Lung microvascular endothelial cell (primary cell): ENCODE measurements at places on chromosomes 1 and 21. TPM values are rescaled to one million over a fixed set of nuclear protein-coding genes. Genes with fewer than 3 reads are reported as not detected.
A peak's percentile ranks its signal among the peaks of the same experiment; 100 is the strongest.

DNA sequence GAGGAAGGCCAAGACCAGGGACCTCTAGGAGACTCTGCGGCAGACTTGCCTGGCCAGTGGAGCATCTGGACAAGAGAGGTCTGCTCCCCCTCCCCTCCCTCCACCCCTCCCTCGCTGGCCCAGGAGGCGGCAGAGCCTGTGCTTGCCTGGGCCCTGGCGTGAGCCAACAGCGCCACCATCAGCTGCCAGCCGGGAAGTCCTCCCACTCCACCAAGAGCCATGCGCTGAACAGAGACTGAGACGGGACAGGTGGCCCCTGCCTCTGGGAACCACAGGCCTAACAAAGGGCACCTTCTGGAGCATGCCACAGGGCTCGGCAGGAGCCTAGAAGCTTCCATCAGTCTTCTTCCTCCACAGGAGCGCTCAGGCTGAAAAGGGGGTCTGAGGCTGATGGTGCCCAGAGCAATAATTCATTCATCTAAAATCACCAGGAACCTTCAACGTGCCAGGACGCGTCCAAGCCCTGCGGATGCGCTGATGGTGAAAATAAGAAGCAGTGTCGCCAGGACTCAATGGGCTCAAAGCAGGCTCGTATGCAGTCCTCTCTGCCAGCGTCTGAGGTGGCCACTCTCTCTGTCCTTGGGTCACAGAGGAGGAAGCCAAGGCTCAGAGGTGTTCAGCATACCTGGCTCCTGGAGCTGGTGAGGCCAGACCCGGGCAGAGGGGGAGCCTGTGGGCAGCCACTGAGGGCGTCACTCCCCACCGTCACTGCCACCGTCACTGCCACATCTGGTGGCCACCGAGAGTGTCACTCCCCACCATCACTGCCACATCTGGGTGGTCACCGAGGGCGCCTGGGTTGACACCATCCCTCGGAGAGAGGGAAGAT, 161.2 kb downstream of the NPHP4 start:
- no peak for DNase-seq

DNA sequence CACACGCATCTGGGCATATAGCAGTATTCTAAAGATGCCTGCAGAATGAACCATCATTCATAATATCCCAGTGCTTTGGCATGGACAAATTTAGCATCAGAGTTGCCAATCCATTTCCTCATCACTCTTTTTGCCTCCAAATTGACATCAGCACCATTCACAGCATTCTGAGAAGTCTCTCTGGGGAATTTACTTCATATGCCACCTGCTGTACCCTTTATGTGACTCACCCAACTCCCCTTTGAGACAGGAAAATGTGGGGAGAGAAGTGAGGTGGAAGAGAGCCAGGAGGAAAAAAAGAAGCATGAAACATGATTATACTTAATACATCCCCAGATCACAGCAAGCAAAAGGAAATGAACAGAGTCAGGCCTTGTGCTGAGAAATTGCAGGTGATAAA, 37.4 kb downstream of the RAB3B start:
- no peak for DNase-seq

DNA sequence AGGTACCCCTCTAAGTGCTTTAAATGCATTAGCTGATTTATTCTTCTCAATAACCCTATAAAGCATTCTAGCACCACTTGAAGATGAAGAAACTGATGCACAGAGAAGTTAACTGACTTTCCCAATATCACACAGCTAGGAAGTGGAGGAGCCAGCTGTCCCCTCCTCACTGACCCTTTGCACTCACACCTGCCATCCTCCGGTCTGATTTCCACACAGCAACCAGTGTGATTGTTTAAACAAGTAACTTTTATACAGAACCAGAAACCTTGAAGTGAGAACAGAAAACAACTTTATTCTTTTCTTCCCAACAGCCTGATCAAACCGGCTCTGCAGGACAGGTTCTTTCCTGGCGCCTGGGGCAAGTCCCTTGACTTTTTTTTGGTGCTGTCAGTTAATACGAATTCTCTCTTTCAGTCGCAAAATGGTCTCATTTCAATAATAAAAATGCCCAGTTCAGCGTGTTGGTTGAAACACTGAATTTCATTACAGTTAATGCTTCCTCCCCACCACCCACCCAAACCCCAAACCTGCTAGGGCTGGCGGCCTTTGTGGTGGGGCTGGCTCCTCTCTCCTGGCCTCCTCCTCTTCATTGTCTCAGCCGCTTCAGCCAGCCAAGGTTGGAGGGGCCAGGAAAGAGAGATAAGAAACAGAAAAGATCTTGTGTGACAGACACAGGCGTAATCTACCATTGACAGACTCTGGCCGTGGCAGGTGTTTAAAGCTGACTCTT, 26.4 kb upstream of the EEIG2 start:
- no peak for DNase-seq

DNA sequence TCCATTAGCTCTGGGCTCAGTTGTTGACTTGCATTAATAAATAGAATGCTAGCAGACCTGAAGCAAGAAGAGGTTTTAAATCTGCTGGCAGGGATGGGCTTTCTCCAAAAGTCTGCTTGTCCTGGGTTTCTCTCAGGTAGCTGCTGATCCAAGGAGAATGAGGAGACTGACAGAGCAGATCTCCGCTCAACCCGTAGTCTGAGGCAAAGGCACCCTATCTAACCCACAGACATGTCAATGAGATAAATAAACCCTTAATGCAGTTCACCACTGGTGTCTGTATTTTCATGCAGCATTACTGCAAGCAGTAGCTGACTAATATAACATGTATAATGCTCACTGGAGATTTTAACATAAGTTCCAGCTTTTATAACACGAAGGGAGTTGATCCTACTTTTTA, 44.1 kb upstream of the RGS21 start:
- no peak for DNase-seq

DNA sequence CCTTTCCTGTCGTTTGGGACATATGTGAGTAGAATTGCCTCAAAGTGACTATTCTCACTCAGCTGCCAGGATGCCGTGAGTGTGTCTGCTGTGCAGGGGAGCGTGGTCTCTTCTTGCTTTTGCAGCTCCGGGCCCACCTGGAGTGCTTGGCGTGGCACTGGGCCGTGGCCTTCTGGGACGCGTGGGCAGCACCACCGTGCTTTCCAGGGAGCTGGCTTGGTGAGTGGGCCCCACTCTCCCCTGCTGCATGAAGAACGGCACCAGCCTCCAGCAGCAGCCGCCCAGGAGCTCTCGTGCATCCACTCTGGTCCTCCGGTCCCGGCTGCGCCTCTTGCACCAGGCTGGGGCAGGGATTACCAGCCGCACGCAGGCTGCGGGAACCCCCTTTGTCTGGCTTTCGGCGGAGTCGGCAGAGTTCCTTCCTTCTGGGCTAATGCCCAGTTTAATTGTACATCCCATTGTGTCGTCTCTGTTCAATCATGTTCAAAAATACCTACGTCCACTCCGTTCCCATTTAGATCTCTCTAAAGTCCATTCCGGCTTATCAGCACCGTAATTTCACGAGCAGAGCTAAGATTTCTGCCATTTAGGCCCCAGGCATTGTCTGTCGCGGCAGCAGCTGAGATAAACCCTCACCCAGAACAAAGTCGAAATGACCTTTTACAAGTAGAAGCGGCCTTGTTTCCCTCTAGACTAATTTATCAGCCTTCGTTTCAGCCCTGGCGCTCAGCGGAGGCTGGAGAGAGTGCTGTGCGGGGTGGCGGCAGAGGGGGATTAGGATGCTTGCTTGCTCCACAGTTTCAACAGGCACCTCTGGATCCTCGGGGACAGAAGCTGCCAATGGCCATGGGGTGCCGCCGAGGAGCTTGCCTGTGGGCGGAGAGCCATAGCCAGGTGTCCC, 129.6 kb downstream of the PRDM16 start:
- no peak for DNase-seq

The AP4B1 gene
- 13.5 and 17.5 TPM in 2 replicates for total RNA-seq

The MAGI3 gene
- total RNA-seq, result 7.3 and 7.4 TPM in 2 replicates

DNA sequence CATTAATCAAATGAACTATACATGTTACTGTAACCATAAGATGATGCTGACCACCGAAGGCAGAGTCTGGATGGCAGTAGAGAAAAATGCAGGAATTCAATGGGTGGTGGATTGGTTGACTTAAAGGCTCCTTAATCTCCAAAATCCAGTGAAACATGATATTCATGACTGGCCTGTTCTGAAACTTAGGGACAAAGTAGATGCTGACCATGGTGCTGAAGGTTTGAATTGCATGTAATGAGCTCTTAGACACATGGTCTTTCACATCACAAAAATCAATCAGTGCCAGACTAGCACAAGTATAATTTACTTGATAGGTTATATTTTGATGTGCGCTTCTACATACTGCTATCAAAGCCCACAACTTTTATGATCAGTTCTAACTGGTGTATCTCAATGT, 30.9 kb upstream of the NTMT2 start:
- DNase-seq, result peak; percentile 43

DNA sequence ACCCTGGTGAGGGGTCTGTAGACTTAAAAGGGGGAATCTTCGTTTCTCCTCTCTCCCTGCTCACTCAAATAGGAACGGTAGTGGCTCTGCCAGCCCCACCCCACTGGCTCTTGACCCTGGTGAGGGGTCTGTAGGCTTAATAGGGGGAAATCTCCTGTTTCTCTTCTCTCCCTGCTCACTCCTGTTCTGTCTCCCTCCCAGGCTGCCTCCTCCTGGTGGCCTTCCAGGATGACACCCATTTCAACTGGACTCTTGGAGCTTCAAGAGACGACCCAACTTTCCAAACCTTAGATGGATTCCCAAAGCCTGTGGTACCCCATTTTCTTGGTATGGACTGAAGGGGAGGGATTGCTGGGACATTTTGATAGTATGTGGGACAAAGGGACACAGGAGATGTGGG, 1.4 kb upstream of the EPHB2 start:
- peak; percentile 24 for DNase-seq

DNA sequence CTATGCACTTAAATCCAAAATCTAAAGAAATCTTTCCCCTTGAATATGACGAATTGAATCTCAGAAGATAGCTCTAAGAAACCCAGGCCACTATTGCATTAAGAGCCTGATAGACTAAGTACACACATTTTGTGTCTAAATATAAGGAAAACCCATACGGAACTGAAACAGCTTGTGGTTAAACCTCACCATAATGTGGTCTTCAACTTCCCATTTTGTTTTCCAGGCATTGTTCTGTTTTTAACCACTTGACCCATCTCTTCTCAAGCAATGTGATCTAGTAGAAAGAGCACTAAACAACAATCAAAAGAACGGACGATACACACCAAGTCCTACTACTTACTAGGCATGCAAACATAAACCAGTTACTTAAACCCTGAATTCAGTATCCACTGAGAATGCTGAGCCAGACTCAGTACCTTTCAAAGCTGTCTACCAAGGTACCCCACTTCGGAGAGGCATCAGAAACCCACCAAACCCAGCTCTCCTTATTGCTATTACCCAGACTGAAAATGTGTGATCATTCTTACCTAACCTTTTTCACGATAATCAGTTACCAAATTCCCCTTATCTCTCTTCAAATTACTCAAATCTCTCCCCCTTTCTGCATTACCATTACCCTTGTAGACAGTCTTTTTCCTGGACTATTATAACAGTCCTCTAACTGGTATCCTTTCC, 12.8 kb downstream of the OTUD7B start:
- DNase-seq, result peak; percentile 37

DNA sequence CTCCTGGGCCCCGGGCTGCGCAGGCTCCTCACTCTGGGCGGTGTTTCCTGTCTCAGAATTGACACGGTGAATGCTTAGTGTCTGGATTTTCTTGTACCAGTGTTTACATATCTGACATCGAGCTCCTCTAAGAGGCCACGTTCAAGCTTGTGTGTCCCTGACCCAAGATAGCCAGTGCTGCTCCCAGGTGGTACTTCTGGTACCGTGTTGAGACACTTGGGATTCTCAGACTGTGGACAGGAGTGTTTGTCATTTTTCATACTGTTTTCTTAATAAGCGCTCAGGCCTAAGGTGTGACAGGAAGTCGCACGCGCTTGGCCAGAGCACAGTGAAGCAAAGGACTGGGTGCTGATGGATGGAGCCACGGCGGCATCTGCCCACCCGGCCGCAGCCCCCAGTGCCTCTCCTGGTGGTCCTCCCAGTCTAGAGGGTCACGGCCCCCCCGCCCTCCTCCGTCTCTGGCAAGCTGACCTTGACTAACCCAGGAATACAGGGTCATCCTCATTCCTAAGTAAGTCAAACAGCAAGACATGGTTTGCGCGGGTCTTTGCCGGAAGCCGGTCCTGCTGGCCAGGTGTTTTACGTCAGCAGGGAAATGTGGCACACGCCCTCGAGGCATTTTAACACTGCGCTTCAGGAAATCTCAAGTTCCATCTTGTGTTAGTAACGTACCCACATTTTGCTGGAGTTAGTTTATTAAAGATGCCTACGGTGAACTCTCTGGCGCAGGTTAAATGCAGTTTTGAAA, 8.0 kb downstream of the PEX10 start:
- no peak for DNase-seq

DNA sequence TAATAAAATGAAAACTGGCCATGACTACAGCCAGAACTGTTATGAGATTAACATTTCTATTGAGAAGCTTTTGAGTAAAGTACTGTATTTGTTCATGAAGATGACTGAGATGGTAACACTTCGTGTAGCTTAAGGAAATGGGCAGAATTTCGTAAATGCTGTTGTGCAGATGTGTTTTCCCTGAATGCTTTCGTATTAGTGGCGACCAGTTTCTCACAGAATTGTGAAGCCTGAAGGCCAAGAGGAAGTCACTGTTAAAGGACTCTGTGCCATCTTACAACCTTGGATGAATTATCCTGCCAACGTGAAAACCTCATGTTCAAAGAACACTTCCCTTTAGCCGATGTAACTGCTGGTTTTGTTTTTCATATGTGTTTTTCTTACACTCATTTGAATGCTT, 164.0 kb downstream of the NEK7 start:
- no peak for DNase-seq

- no peak for DNase-seq
Measured at GRCh38 chr1:56834137-56834900, 15.1 kb upstream of the FYB2 start.

DNA sequence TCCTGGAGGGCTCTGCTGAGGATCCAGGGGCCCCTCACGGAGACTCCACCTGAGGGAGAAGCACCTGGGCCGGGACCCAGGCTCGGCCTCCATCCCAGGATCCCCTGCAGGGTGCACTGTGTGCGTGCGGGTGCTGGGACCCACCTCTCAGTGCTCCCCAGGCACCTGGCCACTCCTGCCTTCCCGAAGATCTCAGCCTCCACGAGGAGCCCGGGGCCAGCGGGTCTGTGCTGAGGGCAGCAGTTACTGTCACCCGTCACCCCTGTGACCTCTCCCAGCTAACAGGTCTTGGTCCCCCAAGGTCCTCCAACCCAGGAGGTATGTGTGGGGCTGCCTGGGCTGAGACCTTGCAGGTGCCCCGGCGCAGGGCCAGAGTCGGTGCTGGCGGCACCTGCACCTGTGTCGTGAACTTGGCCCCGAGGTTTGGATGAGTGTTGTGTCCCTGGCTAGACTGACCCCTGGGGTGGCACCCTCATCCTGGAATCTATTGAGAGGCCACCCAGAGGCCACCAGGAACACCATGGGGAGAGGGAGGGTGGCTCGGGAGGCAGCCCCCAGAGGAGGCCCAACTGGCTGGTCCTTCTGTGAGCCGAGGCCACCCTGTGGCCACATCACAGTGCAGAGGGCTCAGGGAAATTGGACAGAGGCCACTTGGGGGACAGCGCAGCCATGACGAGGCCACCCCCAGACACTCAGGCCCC, 17.7 kb downstream of the MORN1 start:
- DNase-seq, result no peak

GRCh38 chr1:66733348-66734017, 18.8 kb upstream of the DYNLT5 start:
- peak; percentile 62 for DNase-seq

GRCh38 chr1:32903991-32904785, 3.0 kb upstream of the TMEM54 start:
- DNase-seq, result no peak

GRCh38 chr1:115036814-115037507, 7.3 kb downstream of the TSHB start:
- DNase-seq, result no peak

- no peak for DNase-seq
Measured at GRCh38 chr1:39269349-39269748, 64.9 kb downstream of the MACF1 start.

The CD2 gene
- total RNA-seq, result not detected in 2 replicates

The TNFRSF4 gene
- 1.5 and 4.2 TPM in 2 replicates for total RNA-seq
